Fibroblast of skin of abdomen (primary cell): ENCODE measurements at places on chromosomes 4 and X.

- no peak for DNase-seq
Observed at GRCh38 chr4:87321888-87322287, 794 bp downstream of the HSD17B13 start.

GRCh38 chr4:109978704-109979454 is 66.2 kb downstream of the EGF start:
- DNase-seq = peak; percentile 24

DNA sequence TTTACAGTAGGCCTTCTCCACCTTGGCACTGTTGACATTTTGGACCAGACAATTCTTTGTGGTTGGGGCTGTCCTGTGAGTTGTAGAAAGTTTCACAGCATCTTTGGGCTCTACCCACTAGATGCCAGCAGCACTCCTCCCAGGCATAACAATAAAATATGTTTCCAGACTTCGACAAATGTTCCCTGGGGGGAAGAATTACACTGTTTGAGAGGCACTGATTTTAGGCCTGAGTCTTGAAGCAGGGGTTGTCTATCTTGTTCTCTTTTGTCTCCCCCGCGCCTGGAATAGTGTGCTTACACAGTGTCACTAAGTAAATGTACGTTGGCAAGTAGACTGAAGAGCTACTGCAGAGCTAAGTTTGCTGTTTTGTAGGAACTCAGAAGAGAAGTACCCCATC is 254.4 kb upstream of the BOD1L1 start:
- DNase-seq = no peak

DNA sequence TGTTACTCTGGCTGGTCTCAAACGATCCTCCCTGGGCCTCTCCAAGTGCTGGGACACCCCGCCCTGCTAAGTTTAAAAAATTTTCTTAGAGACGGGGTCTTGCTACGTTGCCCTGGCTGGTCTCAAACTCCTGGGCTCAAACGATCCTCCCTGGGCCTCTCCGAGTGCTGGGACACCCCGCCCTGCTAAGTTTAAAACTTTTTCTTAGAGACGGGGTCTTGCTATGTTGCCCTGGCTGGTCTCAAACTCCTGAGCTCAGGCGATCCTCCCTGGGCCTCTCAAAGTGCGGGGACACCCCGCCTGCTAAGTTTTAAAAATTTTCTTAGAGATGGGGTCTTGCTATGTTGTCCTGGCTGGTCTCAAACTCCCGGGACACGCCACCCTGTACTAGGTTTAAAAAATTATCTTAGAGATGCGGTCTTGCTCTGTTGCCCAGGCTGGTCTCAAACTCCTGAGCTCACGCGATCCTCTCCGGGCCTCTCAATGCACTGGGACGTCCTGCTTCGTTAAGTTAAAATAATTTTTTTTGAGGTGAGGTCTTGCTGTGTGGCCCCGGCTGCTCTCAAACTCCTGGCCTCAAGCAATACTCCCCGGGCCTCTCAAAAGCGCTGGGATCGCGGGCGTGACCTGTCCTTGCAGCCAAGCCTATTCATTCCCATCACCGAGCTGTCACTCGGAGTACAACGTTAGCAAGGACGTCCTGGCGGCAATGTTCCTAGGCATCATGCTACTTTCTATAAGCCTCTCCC is 1.1 kb downstream of the SLC25A6 start:
- no peak for DNase-seq

- DNase-seq = no peak
Observed at GRCh38 chrX:138748480-138748879, 37.0 kb upstream of the FGF13 start.

DNA sequence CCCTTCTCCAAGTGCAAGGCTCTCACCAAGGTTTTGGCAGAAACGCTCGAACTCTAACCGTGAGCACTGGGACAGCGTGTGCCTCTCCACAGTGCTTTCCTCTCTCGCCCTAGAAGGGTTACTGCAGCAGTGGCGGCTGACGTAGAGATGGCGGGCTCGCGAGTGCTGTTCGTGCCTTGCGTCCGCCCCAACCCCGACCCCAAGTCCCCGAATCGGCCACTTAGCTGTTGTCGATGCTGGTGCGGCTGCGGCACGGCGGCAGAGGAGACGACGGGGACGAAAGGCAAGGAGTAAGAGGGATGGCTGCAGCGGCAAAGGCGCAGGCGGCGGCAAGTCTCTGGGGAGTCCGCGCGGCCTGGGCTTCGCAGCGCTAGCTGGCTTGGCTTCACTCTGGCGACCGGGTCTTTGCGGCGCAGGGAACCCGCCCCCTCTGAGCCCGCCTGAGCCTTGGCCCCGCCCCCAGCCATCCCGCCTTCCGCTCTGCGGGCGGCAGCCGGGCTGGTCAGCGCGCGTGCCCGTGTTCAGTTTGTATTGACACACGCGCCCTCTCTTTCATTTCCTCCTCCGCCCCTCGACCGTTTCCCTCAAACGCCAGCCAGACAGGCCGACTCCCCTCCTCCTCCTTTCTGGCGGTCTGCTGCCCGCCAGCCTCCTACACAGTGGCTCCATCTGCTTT is at the start of gene SPIN4:
TSS of gene SPIN4 (minus strand) at position 392 of the 676 bp plus-strand sequence. CDS start 513 bp downstream, outside the sequence.
- DNase-seq = peak; percentile 88

DNA sequence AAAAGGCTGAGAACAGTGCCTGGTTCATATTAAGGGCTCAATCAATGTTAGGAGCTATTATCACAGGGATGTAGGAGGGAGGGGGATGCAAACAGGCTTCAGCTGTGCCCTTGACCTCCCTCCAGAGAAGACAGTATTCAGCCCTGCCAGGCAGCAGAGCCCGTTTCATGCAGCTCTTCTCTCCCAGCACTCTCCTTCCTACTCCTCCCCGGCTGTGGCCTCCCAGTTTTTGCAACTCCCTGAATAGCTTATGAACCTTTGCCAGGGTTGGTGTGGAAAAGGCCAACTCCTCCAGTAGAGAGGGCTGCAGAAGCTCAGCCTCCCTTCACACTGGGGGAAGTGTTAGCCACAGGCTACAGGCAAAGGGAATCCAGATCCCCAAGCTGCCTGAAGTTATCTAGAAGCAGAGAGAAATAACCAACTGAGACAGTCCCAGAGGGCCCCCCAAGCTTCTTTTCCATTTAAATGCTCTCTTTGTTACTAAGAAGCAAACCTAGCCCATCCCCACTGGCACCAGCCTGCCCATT is 31.7 kb upstream of the APLN start:
- DNase-seq = no peak

DNA sequence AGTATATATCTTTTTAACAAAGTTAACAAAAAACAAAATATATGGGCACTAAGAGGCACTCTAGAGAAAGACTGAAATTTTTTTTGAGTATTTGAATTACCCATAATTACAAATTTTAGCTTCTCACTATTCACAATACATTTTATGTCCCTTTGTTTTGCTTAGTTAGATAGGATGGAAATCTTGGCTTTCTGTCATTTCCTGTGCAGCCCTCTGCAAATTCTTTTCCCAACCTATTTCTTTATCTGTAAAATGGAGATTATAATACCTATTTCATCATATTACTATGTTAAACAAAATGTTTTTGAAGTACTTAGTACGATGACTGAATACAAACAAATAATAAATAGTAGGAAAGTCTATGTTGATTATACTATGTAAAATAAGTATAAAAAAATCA is 710.0 kb downstream of the CCSER1 start:
- no peak for DNase-seq

GRCh38 chr4:149933883-149934282 is 118.2 kb upstream of the IQCM start:
- DNase-seq = peak; percentile 6

DNA sequence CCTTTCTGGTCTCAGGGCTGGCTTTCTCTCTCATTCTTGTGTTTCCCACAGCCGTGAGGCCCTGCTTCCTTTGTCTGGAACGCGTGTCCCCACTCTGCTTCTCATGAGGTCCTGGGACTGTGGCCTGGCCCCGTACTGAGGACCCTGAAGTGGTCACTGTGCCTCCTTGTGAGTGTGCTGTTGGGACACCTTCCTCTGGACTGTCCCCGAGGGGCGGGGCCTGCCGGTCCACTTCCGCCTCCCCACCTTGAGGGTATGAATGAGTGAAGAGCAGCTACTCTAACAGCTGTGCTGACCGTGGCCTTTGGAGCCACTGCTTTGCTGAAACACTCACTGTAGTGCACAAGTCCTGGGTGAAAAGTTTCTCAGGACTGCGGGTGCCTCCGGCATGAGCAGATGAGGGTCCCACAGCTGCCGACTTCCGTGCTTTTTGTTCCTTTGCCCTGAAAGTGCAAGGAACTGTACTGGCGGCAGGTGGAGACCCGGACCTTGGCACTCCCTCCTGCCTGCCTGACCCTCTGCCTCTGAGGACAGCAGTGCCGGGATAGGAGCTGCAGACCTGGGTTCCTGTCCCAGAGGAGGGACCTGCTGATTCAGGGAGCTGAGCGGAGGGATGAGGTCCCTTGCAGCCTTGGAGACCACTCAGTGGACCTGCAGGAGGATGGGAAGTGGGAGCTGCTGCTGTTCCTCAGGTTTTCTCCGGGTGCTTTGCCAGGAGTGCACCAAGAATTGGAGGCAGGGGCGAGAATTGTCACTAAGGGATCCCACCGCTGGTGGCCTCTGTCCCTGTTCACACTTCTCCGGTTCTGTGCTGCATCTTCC is 38.0 kb downstream of the HTT-AS start:
- DNase-seq = no peak

DNA sequence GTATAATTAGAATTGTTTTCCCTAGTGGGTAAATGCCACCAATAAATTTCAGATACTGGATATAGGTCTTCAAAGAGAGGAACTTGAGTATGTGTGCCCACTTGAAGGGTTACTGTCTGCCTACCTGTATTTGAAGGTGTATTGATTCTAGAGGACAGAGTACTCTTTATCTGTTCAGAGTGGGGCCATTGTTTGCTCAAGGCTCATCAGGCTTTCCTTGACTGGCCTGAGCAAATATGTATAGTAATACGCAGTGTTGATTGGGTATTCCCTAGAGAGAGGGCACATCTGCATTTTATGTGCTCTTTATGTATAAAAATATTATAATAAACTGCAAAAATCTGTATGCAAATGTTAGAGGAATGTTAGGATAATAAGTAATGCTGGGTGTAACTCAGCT is 23.7 kb downstream of the RP2 start:
- no peak for DNase-seq

GRCh38 chr4:118280501-118281218 is 72.1 kb downstream of the PRSS12 start:
- peak; percentile 76 for DNase-seq

DNA sequence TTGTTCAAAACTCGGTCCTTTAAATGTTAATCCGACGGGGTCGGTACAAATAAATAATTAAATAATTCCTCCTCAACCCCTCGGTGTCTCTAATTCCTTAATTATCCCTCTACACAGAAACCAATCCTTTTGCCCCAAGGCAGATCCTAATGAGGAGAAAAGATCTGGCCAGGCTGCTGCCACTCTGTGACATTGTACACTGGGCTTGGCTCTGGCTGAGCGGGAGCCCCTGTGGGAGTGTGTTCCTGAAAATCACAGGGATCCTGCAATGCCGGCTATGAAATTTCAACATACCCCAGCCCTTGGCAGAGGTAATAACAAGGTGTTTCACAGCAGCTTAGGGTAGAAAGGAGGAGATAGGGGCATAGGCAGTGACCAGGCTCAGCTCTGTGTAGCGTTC is 96.0 kb downstream of the DHRSX start:
- DNase-seq = no peak

DNA sequence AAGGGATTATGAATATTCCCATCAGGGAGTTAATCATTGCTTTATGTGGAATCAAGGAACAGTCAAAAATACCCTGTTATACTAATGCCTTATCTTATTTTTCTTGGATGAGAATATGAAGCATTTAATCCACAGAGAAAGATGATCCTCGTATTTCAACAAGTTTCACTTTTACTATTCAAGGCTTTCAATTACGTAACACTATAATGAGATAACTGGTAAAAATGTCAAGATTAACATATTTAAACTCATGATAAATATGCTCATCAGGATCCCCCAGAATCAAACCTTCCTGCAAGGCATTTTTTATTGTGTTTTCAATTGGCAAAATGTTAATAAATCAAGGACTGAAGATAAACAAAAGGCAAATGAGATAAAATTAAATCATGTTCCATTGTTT is 5.1 kb downstream of the ZXDA start:
- no peak for DNase-seq

DNA sequence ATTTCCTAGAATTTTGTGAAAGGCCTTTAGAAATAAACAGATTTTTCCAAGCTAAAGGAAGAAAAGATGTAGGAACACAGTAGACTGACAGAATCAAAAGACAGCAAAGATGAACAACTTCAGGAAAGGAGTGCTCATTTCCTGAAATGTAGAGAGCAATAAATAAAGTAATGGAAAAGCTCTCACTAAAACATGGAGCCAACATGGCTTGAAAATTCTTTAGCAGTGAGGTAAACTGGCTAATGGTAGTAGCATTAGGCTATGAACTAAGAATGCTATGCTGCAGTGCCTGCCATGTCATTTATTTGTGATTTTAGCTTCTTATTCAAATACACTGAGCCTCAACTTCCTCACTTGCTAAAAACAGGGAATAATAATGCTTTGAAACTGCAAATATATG is 108.7 kb downstream of the IQCM start:
- DNase-seq = peak; percentile 74
